Stomach (tissue), 19 donors: ENCODE measurements at places on chromosomes 3 and 15. TPM values are rescaled to one million over a fixed set of nuclear protein-coding genes. Genes with fewer than 3 reads are reported as not detected.
A peak's percentile ranks its signal among the peaks of the same experiment; 100 is the strongest.

DNA sequence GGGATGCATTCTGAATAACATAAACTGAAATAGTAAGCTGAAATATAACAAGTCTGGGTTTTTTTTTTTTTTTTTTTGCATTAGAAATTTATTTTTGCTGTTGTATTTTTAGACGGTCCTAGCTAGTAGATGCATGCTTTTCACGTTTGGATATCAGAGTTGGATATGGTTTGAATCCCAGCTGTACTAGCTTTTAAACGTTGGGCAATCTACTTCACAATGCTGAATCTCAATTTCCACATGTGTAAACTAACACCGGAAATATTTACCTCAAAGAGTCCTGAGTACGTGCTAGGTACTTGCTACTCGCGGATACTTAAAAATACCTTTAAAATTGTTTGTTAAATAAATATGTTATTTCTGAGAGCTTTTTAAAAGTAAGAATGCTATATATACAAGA, 139.8 kb downstream of the BBX start:
- peaks cover 27% of the 10 kb centered on the region for H3K4me1 ChIP-seq
- DNase-seq = no peak
- H3K36me3 ChIP-seq = no peaks in the 10 kb centered on the region
- no peak overlapping the region for H3K4me3 ChIP-seq

The BRPF1 gene
- 7.5 TPM for total RNA-seq

GRCh38 chr3:49164983-49165720, 979 bp downstream of the CCDC71 start:
- peak overlapping the region; percentile 99 for H3K4me3 ChIP-seq
- no peaks in the 10 kb centered on the region for H3K27me3 ChIP-seq
- no peak for DNase-seq
- H3K36me3 ChIP-seq = peaks cover 37% of the 10 kb centered on the region

DNA sequence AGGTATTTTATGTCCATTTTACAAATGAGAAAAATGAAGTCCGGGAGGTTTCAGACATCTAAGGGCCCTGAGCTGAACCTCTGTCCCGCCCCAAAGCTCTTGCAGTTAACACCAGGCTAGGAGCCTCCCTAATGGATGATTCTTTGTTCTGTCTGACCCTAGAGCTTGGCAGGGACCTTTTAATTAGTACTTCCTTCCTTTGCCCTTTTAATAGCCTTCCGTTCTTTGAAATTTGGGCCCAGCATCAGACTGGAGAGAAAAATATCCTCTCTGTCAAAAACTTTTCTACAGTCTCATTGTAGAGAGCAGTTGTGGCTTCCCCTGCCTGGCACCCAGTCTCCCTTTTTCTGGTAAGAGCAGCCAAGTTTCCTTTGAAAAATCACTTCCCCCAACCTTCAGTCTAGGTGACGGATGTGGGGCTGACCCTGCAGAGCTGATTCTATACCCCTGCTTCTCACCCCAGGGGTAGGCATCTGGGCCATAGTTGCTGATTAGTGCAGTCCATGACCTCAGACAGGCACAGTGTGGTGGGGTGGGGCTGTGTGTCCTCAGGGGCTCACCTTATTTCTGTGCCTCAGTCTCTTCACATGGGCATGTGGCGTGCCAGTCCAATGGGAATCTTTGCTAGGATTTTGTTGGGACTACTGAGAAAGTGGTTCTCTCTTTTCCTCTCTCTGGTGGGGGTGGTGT, 220.4 kb downstream of the ADAMTS9 start:
- no peaks in the 10 kb centered on the region for H3K36me3 ChIP-seq
- H3K4me3 ChIP-seq = no peak overlapping the region
- H3K27ac ChIP-seq = no peak overlapping the region
- H3K27me3 ChIP-seq = no peaks in the 10 kb centered on the region

- no peak overlapping the region for H3K4me3 ChIP-seq
- no peaks in the 10 kb centered on the region for H3K27me3 ChIP-seq
- no peak for DNase-seq
- no peaks in the 10 kb centered on the region for H3K4me1 ChIP-seq
- no peaks in the 10 kb centered on the region for H3K36me3 ChIP-seq
Observed at GRCh38 chr3:102791641-102792589, 357.1 kb downstream of the ZPLD1 start.

GRCh38 chr3:183502237-183503181, 53.0 kb downstream of the KLHL6 start:
- no peaks in the 10 kb centered on the region for H3K36me3 ChIP-seq
- H3K4me3 ChIP-seq = no peak overlapping the region
- H3K27me3 ChIP-seq = no peaks in the 10 kb centered on the region
- H3K27ac ChIP-seq = no peak overlapping the region
- DNase-seq = no peak
- no peaks in the 10 kb centered on the region for H3K4me1 ChIP-seq

The FANCD2 gene
- total RNA-seq = 21.1 TPM

DNA sequence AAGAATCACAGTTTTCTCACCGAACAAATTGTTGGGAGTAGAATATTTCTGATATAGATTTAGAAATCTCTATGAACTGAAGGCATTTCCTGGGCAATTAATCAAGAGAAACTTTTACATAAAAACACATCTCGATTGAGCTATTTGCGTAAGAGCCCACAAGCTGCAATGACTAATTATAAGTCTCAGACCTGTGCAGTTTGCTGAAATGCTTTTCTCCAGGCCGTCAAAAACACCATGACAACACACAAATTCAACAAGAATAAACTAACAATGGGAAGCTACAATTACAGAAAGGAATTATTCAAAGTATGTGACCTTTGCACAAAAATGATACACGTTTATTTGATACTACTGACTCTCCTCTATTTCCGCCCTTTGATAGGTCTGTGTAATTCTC, 481.2 kb upstream of the WNT5A start:
- no peak overlapping the region for H3K4me3 ChIP-seq
- H3K4me1 ChIP-seq = no peaks in the 10 kb centered on the region
- no peak overlapping the region for H3K27ac ChIP-seq
- no peak for DNase-seq
- no peaks in the 10 kb centered on the region for H3K36me3 ChIP-seq
